ENCODE measurements at places on chromosomes 5 and 9. TPM values are rescaled to one million over a fixed set of nuclear protein-coding genes. Genes with fewer than 3 reads are reported as not detected.

The CEL gene
- total RNA-seq, result 1.6 TPM

The BTNL9 gene
- not detected for total RNA-seq

The FBXO38 gene
- 77.3 TPM for total RNA-seq

The PCDHGA3 gene
- total RNA-seq, result 0.17 TPM

The SLC23A1 gene
- not detected for total RNA-seq

The PPP2R2B gene
- total RNA-seq, result 3.9 TPM

The IL13 gene
- not detected for total RNA-seq

The RAB24 gene
- total RNA-seq, result 19.8 TPM

The DYNC2I2 gene
- total RNA-seq, result 4.6 TPM

The SOX30 gene
- total RNA-seq, result 0.14 TPM

The GDA gene
- not detected for total RNA-seq

The HMMR gene
- 0.15 TPM for total RNA-seq

The TICAM2 gene
- total RNA-seq, result 1.3 TPM

The GKAP1 gene
- 12.2 TPM for total RNA-seq

The PCDHGA11 gene
- 0.20 TPM for total RNA-seq

The PAX5 gene
- total RNA-seq, result not detected

The OSMR gene
- not detected for total RNA-seq

The EIF4E1B gene
- not detected for total RNA-seq

The RAI14 gene
- 1.9 TPM for total RNA-seq

The CRAT gene
- 11.2 TPM for total RNA-seq
